ENCODE measurements at places on chromosomes 11 and 22.

DNA sequence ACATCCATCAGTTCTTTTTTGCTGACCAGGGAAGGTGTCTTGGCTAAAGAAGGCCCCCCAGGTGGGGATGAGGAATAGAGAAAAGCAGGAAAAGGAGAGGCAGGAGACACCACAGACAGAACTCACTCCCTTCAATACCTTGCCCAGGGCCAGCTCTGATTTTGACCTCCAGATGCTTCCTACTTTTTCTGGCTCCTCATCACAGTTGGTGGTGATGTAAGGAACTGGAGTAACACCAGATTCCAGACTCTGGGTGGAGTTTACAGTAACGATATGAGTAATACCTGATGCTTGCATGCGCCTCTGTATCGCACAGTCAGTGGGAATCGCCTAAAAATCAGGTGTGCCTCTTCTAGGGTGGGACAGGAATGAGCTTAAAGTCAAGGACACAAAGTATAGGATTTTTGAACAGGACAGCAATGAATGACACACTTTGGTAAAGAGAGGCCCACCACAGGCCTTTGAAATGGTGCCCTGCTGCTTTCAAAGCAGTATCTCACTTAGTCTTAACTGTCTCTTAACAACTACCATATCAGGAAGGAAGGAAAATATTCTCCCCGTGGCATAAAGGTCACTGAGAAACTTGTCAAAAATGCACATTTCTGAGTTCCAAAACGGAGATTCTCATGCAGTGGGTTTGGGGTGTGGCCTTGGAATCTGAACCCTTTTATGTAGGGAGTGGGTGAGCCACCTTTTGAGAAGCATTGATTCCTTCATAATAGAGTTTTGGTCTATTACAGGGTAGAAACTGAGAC lies 140.8 kb downstream of the SNX19 start:
- no peak for DNase-seq

DNA sequence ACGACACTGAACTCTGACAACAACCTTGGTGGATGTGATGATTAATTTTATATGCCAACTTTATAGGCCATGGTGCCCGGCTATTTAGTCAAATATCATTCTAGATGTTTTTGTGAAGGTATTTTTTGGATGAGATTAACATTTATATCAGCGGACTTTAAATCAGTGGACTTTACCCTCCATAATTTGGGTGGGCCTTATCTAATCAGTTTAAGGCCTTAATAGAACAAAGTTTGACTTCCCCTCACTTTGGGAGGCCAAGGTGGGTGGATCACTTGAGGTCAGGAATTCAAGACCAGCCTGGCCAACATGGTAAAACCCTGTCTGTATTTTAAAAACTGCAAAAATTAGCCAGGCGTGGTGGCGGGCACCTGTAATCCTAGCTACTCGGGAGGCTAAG lies 4.0 kb downstream of the PRCP start:
- no peak for DNase-seq

DNA sequence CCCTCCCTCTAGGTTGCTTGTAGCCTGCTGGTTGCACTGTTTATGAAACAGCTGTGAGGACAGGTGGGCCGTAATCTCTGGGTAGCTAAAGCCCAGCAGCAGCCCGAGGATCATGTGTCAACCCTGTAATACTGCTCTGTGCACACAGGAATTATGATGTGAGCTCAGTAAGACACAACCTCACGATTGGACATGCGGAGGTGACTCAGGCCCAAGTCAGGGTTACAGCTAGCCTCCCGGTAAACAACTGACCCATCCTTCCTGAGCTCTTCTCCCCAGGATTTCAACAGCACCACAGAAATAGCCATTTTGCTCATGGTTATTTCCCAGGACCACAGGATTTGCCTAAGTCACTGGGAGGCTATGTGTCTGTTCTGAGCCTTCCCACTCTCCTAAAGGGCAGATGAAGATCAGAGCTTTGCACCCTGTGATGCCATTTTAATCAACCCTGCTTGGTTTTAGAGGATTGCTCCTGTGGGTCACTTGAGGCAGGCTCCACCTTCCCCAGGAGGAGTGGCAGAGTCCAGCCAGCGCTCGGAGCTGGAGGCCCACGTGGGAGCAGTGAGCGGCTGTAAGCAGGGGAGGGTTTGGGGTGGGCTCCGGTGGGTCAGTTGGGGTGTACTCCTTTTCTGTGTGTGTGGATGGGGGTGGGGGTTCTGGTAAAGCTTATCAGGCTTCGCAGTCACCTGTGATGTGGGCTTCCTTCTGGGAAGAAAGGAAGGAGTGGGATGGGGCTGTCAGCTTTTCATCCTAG lies at the start of gene AMPD3:
Gene AMPD3, plus strand, starts transcription at position 387 of the 754 bp plus-strand sequence. CDS start 6,256 bp downstream, outside the sequence.
- peak; percentile 64 for DNase-seq

GRCh38 chr11:125957618-125958332 lies 11.9 kb downstream of the VSIG10L2 start:
- DNase-seq, result peak; percentile 75

DNA sequence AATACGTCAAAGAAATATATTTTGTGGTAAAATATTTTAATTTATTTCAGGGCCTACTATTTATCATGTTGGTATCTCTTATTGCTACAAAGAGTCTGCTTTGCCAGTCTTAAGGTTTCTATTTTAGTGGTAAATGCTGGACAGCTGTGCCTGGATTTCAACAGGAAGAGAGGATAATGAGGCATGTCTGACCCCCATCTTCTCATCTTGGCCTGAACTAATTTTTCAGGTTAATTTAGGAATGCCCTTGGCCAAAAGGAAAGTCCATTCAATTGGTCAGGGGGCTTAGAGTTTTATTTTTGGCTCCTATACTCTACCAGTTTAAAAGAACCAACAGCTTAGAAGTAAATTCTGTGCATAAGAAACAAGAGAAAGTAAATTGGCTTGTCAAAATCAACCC lies 428.2 kb downstream of the LUZP2 start:
- peak; percentile 15 for DNase-seq

GRCh38 chr11:9868641-9869040 lies 204.8 kb downstream of the SWAP70 start:
- no peak for DNase-seq

DNA sequence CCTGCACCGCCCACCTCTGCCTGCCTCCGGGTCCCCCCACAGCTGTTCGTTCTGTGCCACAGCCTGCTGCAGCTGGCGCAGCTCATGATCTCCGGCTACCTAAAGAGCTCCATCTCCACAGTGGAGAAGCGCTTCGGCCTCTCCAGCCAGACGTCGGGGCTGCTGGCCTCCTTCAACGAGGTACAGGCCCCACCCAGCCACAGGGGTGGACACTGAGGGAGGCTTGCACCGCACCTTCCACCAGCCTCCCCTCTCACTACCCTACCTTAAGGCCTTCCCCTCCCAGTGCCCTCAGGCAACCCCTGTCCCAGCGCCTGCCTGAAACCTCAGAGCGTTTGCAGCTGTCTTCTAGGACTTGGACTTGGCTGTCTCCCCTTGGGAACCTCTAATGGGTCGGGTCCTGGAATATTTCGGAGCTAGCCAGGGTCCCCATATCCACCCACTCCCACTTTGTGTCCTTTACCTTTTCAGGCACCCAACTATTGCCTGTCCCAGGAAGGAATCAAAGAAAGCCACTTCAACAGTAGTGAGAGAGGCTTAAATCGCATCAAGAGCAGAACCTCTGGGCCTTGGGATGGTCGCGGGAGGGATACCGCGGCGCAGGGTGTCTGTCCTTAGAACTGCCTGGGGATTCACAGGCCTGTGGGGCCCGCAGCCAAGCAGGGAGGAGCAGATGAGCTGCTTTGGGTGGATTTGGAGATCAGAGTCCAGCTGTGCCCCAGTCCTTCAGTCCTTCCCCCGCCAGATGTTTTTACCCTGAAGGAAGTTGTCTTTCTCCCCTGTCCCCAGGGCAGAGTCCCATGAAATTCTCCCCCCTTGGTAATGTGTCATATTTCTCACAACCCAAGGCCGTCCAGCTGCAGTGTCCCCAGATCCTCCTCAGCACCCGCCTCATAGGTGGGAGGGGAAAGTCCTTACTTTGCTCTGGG lies 13.3 kb downstream of the SLCO2B1 start:
- DNase-seq, result no peak

- no peak for DNase-seq
Measured at GRCh38 chr22:42228483-42228882, 42.0 kb downstream of the TCF20 start.

DNA sequence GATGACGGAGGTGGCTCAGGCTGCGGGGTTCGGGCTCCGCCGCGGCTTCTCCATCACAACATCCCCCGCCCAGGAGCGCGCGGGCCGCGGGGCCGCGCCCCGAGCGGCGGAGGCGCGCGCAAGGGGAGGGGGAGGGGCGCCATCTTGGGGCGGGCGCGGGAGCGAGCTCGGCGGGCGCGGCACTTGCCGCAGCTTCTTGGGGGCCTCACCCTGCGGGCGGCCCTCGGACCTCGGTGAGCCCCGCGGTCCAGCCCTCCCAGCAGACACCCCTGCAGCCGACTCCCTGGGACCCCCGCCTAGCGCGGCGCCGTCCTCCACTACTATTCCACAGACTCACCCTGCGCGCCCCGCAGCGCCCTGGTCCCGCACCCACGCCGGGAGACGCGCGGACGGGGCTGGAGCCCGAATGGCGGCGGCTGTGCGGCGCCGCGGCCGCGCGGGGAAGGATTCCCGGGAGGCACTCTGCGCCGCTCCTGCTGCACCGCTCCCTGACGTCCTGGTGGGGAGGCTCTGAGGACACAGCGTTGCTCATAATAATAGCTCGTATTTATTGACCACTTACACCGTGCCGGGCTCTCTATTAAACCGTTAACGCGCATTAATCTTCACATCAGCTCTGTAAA lies at the start of gene APBB1:
Gene APBB1, minus strand, starts transcription at position 86 of the 623 bp plus-strand sequence. CDS start 7,747 bp downstream, outside the sequence.
- peak; percentile 86 for DNase-seq

DNA sequence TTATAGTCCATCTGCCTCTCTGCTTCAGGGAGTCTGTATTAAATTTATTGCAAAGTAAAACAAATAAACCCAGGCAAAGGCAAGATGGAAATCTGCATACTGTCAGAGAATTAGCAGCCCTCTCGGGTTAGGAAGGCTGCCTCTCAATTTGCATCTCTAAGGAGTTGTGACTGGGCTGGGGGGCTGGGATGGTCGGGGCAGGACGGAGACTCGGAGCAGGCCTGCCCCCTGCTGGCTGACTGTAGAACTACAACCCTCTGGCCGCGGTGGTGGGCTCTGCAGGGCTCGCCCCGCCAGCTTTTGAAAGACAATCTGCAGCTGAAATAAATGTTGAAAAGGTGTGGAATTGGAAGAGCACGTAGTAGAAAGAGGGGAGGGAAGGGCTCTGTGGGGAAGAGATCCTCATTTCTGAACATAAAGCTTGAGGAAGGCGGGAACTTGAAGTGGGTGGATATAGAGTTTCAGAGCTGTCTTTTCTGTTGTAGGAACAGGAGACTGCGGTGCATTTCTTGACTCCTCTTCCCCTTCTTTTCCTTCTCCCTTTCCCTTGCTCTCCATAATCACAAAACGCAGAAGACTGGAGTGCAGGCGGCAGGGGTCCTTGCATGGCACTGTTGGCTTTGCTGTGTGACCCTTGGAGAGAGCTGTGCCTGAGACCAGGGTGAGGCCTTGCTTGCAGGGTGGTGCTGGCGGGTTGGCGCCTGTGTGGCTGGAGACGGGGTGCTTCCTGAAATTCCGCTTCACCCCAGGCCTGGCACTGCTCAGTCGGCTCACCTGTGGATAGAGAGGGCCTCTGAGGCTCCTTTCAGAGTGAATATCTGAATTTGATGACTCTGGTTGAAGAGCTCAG lies 22.6 kb upstream of the PKNOX2 start:
- peak; percentile 42 for DNase-seq

GRCh38 chr22:21712751-21713427 lies 22.7 kb downstream of the YPEL1 start:
- DNase-seq, result peak; percentile 88

- peak; percentile 50 for DNase-seq
Measured at GRCh38 chr22:46845296-46846149, 83.1 kb downstream of the TBC1D22A start.

- no peak for DNase-seq
Measured at GRCh38 chr22:38109371-38110001, 998 bp downstream of the BAIAP2L2 start.

DNA sequence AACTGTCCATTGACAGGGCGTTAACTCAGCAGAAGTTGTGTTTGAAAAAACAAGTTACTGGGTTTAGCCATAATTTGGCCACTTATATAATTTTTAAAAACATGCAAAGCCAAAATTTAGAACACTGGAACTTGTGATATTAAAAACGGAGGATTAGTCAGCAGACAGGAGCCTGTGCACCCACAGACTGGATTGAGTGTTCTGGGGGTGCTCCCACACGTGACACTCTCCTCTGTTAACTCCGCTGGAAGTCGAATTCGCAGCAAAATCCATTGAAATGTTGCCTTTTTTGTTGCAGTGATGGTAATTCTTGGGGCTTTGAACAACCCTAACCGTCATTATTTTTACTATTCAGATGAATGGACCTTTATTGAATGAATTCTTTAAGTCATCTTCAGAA lies 269.8 kb downstream of the DDX10 start:
- DNase-seq, result no peak

DNA sequence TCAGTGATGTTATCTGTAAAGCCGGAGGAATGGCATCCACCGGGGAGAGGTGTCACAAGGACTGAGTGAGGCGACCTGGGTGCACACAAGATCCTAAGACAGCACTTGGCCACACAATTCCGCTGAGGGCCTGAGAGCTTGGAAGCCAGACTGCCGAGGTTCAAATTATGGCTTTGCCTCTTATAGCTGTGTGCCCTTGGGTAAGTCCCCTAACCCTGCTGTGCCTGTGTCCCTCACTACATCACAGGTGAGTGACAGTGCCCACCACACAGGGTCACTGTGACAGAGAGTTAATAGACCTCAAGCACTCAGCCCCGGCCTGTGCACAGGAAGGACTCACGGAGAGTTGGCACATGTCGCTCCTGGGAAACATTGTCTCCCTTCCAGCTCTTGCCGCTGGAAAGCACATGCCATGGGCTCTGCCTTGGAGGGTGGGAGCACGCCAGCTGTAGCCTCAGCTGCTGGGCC lies 592 bp downstream of the RHOD start:
- no peak for DNase-seq

GRCh38 chr22:50576070-50576469 lies 2.2 kb downstream of the CPT1B start:
- DNase-seq, result peak; percentile 26

GRCh38 chr11:76419896-76420295 lies 24.9 kb upstream of the EMSY start:
- DNase-seq, result no peak

DNA sequence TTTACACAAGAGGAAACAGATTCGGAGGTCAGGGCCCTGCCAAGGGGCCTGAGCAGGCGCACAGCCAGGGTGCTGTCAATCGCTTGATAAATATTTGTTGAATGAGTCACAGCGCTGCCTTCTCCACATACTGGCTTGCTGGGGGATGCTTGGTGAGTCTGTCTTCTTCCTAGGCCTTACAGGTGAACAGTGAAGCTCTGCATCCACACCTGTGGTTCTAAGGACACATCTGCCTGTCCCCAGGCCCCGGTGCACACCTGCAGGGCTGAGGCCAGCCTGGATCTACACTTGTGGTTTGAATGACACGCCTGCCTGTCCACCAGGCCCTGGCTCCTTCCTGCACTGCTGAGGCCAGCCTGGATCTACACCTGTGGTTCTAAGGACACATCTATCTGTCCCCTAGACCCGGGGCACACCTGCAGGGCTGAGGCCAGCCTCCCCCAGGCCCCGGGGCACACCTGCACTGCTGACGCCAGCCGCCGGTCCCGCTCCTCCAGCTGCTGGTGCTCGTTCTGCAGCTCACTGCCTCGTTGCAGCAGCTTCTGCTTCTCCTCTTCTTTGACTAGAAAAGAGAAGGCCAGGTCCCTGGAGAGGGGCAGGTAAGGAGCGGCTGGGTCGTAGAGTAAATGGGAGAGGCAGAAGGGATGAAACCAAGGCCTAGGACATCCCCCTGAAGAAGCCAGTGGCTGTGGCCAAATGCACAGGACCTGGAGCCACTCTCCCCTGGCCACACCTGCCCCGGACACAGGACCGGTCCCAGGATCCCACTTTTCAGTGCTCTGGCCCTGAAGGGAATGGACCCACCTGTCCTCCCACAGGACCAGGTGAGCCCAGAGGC lies 124.6 kb downstream of the PHF21B start:
- no peak for DNase-seq

GRCh38 chr11:7512525-7513233 lies 1.1 kb upstream of the PPFIBP2 start:
- peak; percentile 60 for DNase-seq
